ENCODE measurements at places on chromosomes 6 and 20. TPM values are rescaled to one million over a fixed set of nuclear protein-coding genes. Genes with fewer than 3 reads are reported as not detected.

Gene SLC2A4RG
- total RNA-seq, result 91.9 TPM

Gene VGLL2
- total RNA-seq, result not detected

Gene HLA-DPA1
- total RNA-seq, result 6.8 TPM

Gene MROH8
- total RNA-seq, result 0.43 TPM

Gene SLC32A1
- not detected for total RNA-seq

Gene NKAIN4
- 1.4 TPM for total RNA-seq

Gene EZR
- 264 TPM for total RNA-seq

Gene PROKR2
- total RNA-seq, result not detected

Gene PROCR
- 56.6 TPM for total RNA-seq

Gene PRRT1
- total RNA-seq, result not detected

Gene PTCHD4
- total RNA-seq, result 0.07 TPM

Measured in epithelial cell of proximal tubule (primary cell).